ENCODE measurements at places on chromosomes 13 and 19.

GRCh38 chr19:47240996-47241918 is 10.3 kb upstream of the BBC3 start:
- DNase-seq = peak; percentile 81

DNA sequence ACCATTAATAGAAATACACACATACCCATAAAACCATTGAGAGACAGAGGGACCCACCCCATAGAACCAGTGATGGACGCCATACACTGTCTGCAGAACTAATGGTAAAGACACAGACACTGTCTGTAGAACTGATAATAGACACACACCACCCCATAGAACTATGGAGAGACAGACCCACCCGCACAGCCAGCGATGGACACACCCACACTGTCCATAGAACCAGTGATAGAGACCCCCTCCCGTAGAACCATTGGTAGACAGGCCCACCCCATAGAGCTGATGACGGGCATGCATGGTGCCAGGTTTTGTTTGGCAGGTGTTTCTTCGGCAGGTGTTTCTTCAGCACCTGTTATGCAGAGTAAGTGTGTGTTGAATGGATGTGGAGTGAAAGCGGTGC is 88.3 kb upstream of the TEX29 start:
- no peak for DNase-seq

DNA sequence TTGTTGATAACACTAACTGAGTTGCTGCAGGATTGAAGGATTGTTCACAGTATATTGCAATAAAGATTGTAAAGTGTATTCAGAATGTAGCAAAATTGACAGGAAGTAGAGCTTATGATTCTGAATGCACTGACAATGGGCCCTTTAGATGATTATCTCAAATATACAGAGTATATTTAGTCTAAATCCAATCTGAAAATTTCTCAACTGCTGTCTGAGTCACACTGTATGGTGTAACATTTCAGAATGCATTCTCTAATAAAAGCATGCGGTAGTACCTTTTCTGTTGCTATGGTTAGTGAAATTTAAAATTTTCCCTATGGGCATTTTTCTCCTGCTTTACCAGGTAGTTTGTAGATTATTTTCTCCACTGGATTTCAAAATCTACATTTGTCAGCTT is 365.2 kb downstream of the PCDH17 start:
- DNase-seq = no peak

DNA sequence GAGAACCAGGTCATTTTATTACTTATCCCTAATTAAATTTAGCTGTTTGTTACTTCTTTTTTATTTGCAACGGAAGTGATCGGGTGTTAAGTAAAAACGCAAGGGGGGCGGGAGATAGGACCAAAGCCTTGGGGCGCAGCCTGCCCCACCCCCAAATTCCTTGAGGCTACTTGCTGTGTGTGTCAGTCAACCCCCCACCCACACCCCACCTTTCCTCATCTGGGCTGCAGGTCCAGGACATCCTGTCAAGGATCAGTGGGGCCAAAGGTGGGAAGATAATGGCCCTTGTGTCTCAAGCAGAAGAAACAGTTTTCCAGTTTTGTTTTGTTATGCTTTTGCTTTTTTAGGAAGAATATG is 1.2 kb upstream of the FOXO1 start:
- no peak for DNase-seq

DNA sequence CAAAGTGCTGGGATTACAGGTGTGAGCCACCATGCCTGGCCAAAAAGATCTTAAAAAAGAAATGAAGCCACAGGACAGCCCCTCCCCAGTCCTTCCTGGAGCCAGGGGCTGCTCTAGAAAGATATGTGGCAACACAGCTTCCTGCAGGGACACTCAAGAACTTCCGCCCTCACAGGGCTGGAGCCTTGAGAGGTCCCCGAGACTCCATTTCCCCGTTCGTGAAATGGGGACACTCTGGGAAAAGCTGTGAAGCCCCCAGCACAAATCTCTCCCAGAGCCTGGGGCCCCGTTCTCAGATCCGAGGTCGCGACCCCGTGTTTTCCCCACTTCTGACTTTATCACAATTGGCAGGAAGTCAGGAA is 2.5 kb upstream of the GPX4 start:
- DNase-seq = no peak

DNA sequence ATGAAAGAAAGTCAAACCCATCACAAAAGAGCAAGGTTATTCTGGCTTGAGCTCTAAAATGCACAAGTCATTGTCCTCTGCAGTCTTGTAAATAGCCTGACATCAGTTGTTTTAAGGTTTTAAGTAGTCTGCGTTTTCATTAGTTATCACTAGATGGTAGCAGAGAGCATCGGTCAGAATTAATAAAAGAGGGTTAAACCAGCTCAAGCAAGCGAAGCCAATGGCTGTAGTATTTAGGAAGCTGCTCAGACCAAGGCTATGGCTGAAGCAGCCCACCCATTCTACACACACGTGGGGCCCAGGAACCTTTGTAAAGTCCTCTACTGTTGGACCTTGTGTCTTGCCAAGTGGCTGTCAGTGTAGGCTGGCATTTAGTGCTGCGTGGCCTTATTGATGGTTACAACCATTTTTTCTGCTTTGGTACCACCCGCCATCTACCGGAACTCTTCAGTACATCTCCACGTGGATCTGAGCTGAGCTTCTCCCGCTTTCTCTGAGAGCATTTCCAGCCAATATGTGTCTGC is 13.3 kb upstream of the ZNF57 start:
- DNase-seq = no peak

- DNase-seq = no peak
These were observed 18.8 kb upstream of the MTRF1 start for GRCh38 chr13:41282129-41282571.

DNA sequence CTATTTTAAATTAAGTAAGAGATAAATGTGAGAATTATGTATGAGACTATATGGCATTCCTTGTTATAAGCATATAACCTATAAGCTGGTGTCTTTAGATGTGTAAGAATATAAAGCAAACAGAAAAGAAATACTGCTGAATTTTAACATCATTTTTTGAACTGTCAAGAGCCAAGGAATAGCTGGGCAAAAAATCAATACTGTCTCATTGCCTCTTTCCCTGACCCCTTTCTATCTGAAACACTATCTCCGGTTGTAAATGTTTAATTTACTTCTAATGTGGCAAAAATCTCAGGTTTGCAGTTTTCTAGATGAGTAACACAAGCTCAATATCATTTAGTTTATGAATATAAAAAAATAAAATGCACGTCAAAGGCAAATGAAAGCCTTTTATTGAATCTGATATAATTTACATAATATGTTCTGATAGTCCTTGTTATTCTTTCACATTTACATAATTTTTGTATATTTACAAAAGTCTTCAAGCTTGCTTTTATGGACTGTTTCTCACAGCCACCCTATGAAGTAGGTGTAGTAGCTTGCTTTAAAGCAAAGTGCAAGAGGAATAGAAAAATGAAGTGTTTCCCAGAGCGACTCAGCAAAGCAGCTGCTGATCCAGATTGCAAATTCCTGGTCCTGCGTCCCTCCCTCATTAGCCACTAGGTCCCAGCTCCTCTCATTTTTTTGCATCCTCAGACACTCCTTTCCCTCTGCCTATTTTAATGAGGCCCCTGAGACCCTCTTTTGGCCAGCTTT is 188.2 kb upstream of the RFC3 start:
- DNase-seq = no peak

DNA sequence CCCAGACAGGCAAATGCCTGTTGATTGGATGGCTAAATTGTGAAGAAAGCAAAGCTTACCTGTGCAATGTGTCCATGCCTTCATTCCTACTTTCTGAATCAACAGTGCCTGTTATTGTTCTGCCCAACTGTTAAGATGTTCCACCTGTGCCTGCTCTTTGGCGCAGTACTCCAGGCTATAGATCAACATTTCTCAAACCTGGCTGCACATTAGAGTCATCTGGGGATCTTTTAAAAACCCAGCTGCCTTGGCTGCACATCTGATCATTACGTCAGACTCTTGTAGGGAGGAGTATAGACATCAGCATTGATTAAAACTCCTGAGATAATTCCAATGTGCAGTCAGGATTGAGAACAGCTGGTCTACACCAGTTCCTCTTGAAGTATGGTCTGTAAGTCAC is 16.2 kb upstream of the CPB2 start:
- DNase-seq = no peak

- no peak for DNase-seq
These were observed 760.4 kb downstream of the SLITRK1 start for GRCh38 chr13:83121896-83122295.

DNA sequence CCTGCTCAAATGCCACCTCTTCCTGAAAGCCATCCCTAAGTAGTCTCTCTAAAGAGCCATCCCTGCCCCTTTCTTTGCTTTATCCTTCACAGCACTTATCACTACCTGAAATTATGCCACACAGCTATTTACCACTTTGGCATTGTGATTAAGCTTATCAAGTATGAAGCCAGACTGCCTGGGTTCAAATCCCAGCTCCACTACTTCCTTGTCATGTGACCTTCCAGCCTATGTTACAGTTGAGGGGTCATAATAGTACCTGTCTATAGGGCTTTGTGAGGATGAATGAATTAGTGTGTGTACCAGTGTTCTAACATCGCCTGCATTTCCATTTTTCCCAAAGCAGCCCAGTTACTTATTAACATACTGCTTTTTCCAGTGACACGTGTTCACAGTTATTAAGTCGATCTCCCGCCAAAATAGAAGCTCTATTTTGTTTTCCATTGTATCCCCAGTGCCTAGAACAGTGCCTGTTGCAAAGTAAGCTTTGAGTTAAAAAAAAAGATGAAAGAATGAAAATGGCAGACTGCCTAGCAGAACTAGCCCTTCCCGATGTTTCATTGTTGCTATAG is 32.8 kb downstream of the ZSWIM9 start:
- no peak for DNase-seq

Measured in stimulated activated CD4-positive, alpha-beta T cell treated with anti-CD3 and anti-CD28 coated beads, Interleukin-1b, Interleukin-23, amount 100 ng/mL, for 24 hours (primary cell).